Bronchial smooth muscle cell (primary cell): ENCODE measurements at places on chromosomes 3 and 15. TPM values are rescaled to one million over a fixed set of nuclear protein-coding genes. Genes with fewer than 3 reads are reported as not detected.

The TMEM89 gene
- total RNA-seq: not detected in 2 replicates

The ST6GAL1 gene
- total RNA-seq: 0.86 and 0.95 TPM in 2 replicates

The CELF6 gene
- total RNA-seq: 0.26 and 0.47 TPM in 2 replicates

The IL12A gene
- 0.17 and 0.63 TPM in 2 replicates for total RNA-seq

The NR2E3 gene
- 0.09 and 0.47 TPM in 2 replicates for total RNA-seq

The FBLN2 gene
- total RNA-seq: 332 and 621 TPM in 2 replicates

The TMEM108 gene
- not detected in 2 replicates for total RNA-seq

The FSIP1 gene
- total RNA-seq: 1.5 and 2.5 TPM in 2 replicates

The NTRK3 gene
- total RNA-seq: not detected in 2 replicates

The MASP1 gene
- 10.1 and 15.3 TPM in 2 replicates for total RNA-seq

The TMEM207 gene
- total RNA-seq: not detected in 2 replicates

The STARD5 gene
- total RNA-seq: 8.3 and 11.0 TPM in 2 replicates

The GPR160 gene
- under 0.01 TPM in 1 of 2 replicates, not detected in the other for total RNA-seq

The SPATA12 gene
- total RNA-seq: under 0.01 TPM in 1 of 2 replicates, not detected in the other

The PTX3 gene
- 89.6 and 107 TPM in 2 replicates for total RNA-seq

The C3orf85 gene
- total RNA-seq: not detected in 2 replicates

The ARPP21 gene
- not detected in 2 replicates for total RNA-seq

The CLDN16 gene
- total RNA-seq: not detected in 2 replicates

The SERPINI2 gene
- total RNA-seq: not detected in 2 replicates

The TMC3 gene
- under 0.01 TPM in 1 of 2 replicates, not detected in the other for total RNA-seq

The PLSCR2 gene
- 0.32 TPM in 1 of 2 replicates, not detected in the other for total RNA-seq

The TTLL13 gene
- 0.09 and 0.16 TPM in 2 replicates for total RNA-seq

The CAPN3 gene
- total RNA-seq: 1.7 and 3.2 TPM in 2 replicates

The MB21D2 gene
- 3.5 and 5.1 TPM in 2 replicates for total RNA-seq

The DNAJA4 gene
- total RNA-seq: 1.2 and 1.4 TPM in 2 replicates

The MUC20 gene
- total RNA-seq: 0.60 and 0.95 TPM in 2 replicates

The ZCWPW2 gene
- 0.69 and 1.1 TPM in 2 replicates for total RNA-seq

The VEPH1 gene
- 24.0 and 30.5 TPM in 2 replicates for total RNA-seq

The BAHD1 gene
- 3.5 and 5.2 TPM in 2 replicates for total RNA-seq

The GALNT15 gene
- total RNA-seq: 16.0 and 27.0 TPM in 2 replicates

The PRSS50 gene
- not detected in 2 replicates for total RNA-seq

The SEMA6D gene
- total RNA-seq: 4.9 and 9.5 TPM in 2 replicates

The THPO gene
- 0.16 and 0.52 TPM in 2 replicates for total RNA-seq

The GOLGA8S gene
- under 0.01 and 0.09 TPM in 2 replicates for total RNA-seq

The SLC38A3 gene
- not detected in 2 replicates for total RNA-seq
